ENCODE measurements at places on chromosomes 3 and 15.

DNA sequence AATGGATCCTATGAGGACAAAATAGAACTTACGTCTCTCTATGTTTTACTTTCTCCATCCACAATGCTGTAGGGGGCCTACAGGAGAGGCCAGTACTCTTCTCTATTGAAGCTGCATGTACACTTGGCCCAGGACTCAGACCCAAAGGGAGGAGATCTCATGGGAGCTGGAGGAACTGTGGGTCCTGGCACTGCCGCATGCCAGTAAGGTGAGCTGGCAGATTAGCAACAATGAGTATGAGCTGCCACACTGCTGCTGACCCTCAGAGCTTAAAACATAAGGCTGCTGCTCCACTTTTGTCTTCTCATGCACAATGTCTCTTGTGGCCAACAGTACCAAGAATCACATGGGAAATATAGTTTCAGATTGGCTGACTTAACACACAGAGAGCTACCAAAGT lies 57.8 kb upstream of the TBC1D5 start:
- DNase-seq, result no peak

DNA sequence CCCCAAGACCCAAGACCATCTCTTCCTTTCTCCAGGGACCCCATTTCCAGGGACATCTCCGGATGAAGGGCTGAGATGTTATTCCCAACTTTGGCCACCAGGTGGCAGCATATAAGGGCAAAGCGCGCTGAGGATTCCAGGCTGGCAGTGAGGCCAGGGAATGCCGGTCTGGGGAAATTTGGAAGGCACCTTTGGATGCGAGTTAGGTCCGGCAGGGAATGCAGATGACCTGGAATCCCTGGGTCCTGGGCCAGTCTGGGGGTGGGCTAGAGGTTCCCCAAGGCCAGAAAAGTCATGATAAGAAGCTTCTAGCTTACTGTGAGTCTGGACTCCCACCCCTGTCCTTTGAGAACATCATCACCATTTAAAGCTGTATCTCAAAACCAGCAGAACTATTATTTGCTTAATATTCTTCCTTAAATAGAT lies 1.6 kb upstream of the CHST13 start:
- peak; percentile 87 for DNase-seq

DNA sequence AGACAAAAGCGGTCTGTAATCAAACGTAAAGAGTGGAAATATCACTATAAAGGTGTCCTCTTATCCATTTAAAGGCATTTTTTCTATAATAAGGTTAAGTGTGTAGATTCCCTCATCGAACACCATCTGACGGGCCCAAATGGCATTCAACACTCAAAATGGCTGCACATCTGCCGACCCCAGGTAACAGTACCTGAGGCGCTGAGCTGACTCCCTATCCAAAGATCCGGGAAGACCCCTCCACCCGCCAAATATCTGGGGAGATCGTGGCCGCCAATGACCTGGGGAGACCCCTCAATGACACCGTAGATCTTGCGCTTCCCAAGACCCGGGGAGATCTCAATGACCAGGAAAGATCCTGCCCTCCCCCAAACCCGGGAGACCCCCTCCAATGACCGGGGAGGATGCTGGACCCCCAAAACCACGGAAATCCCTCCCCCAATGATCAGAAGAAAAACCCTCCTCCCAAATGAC lies 476 bp downstream of the IP6K2 start:
- DNase-seq, result no peak

DNA sequence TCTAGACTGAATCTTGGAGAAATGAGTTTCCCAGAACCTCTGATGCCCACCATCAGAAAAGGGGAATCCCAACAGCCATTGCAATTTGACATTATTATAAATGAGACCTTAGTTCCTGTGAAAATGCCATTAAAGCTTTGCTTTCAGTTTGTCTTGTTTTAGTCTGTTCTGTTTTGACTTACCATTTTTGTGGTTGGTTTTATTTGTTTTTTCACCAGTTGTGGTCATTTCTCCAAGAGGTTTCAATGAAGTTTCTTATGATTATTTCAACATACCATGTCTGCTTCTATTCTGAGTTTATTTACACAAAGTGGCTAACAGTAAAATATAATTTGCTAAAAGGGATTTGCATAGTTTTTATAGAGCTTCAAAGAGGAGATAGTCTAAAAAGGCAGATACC lies 175.0 kb upstream of the MCTP2 start:
- no peak for DNase-seq

- no peak for DNase-seq
Observed at GRCh38 chr15:53437985-53438841, 321.2 kb downstream of the WDR72 start.

DNA sequence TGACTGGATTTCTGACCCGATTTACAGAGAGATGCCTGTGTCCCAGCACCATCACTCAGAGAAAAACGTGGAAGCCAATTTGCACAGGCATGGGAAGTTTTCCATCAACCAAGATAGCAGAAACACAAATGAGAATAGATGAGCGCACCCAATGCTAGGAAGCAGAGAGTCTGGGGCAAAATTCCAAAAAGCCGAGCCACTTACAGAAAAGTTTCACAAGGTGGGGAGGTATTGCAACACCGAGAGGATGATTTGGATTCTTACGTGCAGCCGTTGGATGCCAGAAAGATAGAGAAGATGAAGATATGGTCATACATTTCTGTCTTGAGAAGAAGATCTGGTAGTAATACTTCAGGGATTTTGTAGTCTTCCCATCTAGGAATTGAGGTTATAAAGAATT lies 57.4 kb downstream of the UNC13C start:
- DNase-seq, result no peak

DNA sequence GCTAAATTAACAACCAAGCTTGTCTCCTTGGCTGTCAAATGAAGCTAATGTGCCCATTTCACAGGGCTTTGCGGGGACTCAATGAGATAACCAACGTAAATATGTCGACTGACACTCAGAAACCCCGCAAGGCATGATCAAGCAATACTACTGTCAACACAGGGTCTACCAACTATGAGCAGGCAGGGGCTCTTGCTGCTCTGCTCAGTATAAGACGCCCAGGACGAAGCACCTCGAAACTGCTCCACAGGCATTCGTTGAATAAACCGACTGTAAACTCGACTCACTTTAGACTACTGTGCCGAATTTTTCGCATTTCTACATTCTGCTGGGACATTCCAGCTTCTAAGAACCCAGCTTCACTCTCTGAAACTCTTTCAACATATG lies 55.0 kb downstream of the FEZF2 start:
- peak; percentile 5 for DNase-seq

DNA sequence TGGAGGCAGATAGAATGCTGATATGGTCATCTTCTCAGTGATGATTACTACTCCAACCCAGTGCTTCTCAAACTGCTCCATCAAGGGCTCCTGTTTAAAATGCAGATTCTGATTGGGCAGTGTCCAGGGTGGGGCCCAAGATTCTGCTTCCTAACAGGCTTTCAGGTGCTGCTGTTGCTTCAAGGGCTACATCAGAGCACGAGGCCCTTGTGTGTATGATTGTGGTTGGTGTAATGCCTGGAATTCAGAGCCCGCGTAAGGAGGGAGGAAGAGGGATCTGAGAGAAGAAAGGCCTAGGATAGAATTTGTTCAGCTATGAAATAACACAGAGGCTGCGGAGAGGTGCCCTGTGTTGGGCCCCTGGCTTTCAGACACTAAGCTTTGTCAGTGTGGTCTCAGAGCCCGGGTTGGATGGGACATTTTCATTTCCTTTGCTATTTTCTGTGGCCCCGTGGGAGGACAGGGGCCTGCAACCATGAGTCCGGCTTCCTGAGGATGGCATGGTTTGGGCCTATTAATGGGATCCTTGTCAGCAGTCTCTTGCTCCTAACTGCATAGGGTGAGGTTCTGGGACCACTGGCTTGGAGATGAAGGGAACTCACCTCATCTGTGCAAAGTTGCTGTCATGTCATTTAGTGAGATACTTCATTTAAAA lies 53.0 kb downstream of the ATP1B3 start:
- no peak for DNase-seq

All from iPS-NIHi11 (cell line).